Hematopoietic multipotent progenitor cell (in vitro differentiated cells): ENCODE measurements at places on chromosomes 7 and 10.
A peak's percentile ranks its signal among the peaks of the same experiment; 100 is the strongest.

DNA sequence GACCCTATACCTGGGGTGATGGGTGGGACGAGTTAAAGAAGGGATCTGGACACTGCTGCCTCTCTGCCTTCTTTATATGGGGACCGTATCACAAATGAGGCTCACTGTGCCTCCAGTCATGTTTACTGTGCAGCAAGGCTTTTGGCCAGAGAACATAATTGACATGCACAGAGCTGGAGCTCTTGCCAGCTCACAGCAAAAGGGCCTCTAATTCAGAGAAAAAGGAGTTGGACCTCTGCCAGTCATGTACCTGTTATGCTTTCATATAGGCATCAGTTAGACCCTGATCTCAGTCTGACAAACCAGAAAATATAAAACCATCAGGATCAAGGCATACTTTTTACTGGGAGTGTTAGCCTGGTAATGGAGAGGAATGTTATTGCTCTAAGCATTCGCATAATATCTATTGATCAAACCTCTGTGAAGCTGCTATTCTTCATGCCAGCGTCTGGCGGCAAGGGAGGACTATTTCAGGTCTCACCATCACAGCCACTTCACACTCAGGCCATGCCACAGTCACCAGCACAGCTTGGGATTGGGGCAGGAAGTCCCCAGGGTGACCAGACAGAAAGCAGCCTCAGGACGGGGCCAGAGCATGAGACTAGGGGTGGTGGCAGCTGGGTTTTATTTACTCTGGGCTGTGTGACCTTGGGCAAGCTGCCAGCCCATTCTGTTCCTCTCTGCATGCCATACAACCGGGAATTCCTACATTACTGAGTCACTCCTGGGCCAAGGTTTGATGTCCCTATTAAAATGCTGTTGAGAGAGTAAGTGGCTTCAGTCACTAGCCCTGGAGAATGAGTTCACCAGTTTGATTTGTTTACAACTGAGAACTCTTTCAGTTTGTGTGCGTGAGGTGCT, 90.1 kb downstream of the NPSR1 start:
- DNase-seq, result no peak

GRCh38 chr10:74078037-74078436, 72.6 kb downstream of the AP3M1 start:
- DNase-seq, result peak; percentile 76

- DNase-seq, result no peak
These were observed 23.7 kb downstream of the VSTM4 start for GRCh38 chr10:49091450-49092210.

- DNase-seq, result no peak
These were observed 61.9 kb downstream of the CAMK2B start for GRCh38 chr7:44263326-44264082.

GRCh38 chr10:81021428-81022129, 483.9 kb downstream of the SH2D4B start:
- DNase-seq, result peak; percentile 63

GRCh38 chr10:110610308-110610774, 33.8 kb upstream of the RBM20 start:
- DNase-seq, result peak; percentile 29

GRCh38 chr7:17535776-17536175, 237.3 kb downstream of the AHR start:
- DNase-seq, result no peak

DNA sequence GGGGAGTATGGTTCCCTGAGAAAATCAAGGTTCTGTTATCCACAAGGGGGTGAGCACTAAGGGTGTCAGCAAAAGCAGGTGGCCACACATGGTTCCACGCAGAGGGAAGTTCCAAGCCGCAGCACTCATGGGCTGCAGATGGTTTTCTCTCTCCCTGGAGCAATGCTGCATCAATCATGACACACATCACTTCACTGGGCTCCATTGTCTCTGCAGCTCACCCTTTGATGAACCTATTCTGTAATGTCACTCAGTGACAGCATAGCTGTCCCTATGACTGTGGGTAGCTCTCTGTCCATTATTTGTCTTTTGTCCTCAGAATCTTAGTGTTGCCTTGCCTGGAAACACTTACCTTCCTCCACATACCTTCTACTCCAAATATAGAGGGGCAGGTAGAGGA, 34.8 kb downstream of the LRRC18 start:
- no peak for DNase-seq

GRCh38 chr10:68231106-68231816, 652 bp downstream of the ATOH7 start:
- DNase-seq, result peak; percentile 67

GRCh38 chr7:82442492-82443035, 1.0 kb downstream of the CACNA2D1 start:
- no peak for DNase-seq

DNA sequence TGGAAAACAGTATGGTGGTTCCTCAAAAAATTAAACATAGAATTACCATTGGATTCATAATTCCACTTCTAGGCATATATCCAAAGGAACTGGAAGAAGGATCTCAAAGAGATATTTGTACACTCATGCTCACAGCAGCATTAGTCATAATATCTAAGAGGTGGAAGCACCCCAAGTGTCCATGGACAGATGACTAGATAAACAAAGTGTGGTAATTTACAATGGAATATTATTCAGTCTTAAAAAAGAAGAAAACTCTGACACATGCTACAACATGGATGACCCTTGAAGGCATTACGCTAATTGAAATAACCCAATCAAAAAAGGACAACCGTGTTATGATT, 594.2 kb downstream of the KCNMA1 start:
- no peak for DNase-seq

GRCh38 chr7:111103136-111103535, 12.2 kb downstream of the LRRN3 start:
- DNase-seq, result no peak

DNA sequence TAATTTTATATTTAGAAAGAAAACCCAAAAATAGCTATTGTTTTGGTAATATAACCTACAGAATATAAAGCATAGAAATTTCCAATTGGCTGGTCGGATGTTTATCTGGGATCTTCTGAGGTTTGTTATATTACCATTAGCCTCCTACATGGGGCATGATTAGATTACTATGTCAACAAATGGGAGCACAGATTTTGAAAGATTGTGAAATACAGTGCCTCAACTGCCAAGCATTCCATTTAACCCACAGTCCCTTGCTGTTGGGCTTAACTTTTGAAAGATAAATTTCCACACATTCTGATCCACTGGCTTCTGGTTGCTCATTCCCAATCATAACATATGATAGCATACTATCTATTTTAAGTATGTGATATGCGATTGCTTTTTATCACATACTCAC, 455.4 kb upstream of the C7orf33 start:
- no peak for DNase-seq

- DNase-seq, result no peak
These were observed 238.7 kb downstream of the KIF20B start for GRCh38 chr10:89940076-89940475.

GRCh38 chr7:151446412-151446811, 6.5 kb upstream of the CRYGN start:
- DNase-seq, result no peak

- no peak for DNase-seq
These were observed 252.0 kb downstream of the DPP6 start for GRCh38 chr7:154304231-154304630.
